Bladder microvascular endothelial cell (primary cell): ENCODE measurements at places on chromosomes 12 and 14. TPM values are rescaled to one million over a fixed set of nuclear protein-coding genes. Genes with fewer than 3 reads are reported as not detected.

Gene MYO1H
- total RNA-seq = not detected in 2 replicates

Gene TOGARAM1
- 8.9 and 20.6 TPM in 2 replicates for total RNA-seq

Gene TULP3
- total RNA-seq = 9.9 and 15.7 TPM in 2 replicates

Gene AKAP6
- total RNA-seq = 0.13 and 0.32 TPM in 2 replicates

Gene ATXN7L3B
- 13.8 and 24.9 TPM in 2 replicates for total RNA-seq

Gene SPTB
- total RNA-seq = under 0.01 and 0.06 TPM in 2 replicates

Gene POTEG
- not detected in 2 replicates for total RNA-seq

Gene PMCH
- total RNA-seq = not detected in 2 replicates

Gene ERBB3
- total RNA-seq = 0.63 TPM in 1 of 2 replicates, not detected in the other

Gene LMNTD1
- total RNA-seq = not detected in 2 replicates

Gene GPRC5D
- not detected in 2 replicates for total RNA-seq

Gene STYK1
- total RNA-seq = 6.0 and 8.4 TPM in 2 replicates

Gene ATXN3
- 50.3 and 109 TPM in 2 replicates for total RNA-seq

Gene KRT77
- not detected in 2 replicates for total RNA-seq

Gene PDE3A
- 1.3 and 2.4 TPM in 2 replicates for total RNA-seq

Gene NRL
- total RNA-seq = 0.82 and 0.97 TPM in 2 replicates

Gene APOLD1
- total RNA-seq = 15.5 and 22.0 TPM in 2 replicates

Gene IL26
- not detected in 2 replicates for total RNA-seq

Gene VDR
- under 0.01 and 0.19 TPM in 2 replicates for total RNA-seq

Gene GPATCH2L
- total RNA-seq = 25.9 and 74.3 TPM in 2 replicates

Gene GALC
- total RNA-seq = 11.8 and 17.1 TPM in 2 replicates

Gene NGB
- not detected in 2 replicates for total RNA-seq

Gene SH2B3
- total RNA-seq = 37.6 and 56.8 TPM in 2 replicates

Gene ADCY4
- 61.5 and 89.6 TPM in 2 replicates for total RNA-seq

Gene ATP5MC2
- 93.1 and 123 TPM in 2 replicates for total RNA-seq

Gene TAS2R14
- 1.3 and 4.2 TPM in 2 replicates for total RNA-seq

Gene KLRK1
- total RNA-seq = not detected in 2 replicates

Gene KRT83
- total RNA-seq = not detected in 2 replicates

Gene TOMM20L
- total RNA-seq = not detected in 2 replicates

Gene CLEC1A
- total RNA-seq = 22.3 and 28.0 TPM in 2 replicates

Gene FAM181A
- total RNA-seq = not detected in 2 replicates

Gene KRT85
- not detected in 2 replicates for total RNA-seq

Gene KRT82
- total RNA-seq = not detected in 2 replicates

Gene CDH24
- 8.7 and 10.9 TPM in 2 replicates for total RNA-seq

Gene WDR20
- 12.8 and 16.7 TPM in 2 replicates for total RNA-seq

Gene SOAT2
- total RNA-seq = not detected in 2 replicates

Gene GLIPR1L1
- not detected in 2 replicates for total RNA-seq

Gene PTPRQ
- under 0.01 TPM in 1 of 2 replicates, not detected in the other for total RNA-seq

Gene EFS
- 0.13 TPM in 1 of 2 replicates, not detected in the other for total RNA-seq

Gene RTN1
- total RNA-seq = 0.06 and 0.16 TPM in 2 replicates

Gene GNB3
- 0.44 TPM in 1 of 2 replicates, not detected in the other for total RNA-seq

Gene PLEKHH1
- total RNA-seq = 0.16 and 0.31 TPM in 2 replicates

Gene CLSTN3
- 13.1 and 41.0 TPM in 2 replicates for total RNA-seq

Gene ARHGDIB
- total RNA-seq = 86.2 and 244 TPM in 2 replicates

Gene MBD6
- total RNA-seq = 9.9 and 20.2 TPM in 2 replicates

Gene DNAJC22
- 0.16 and 0.94 TPM in 2 replicates for total RNA-seq

Gene CD69
- total RNA-seq = 0.97 and 3.7 TPM in 2 replicates

Gene ITGB7
- 0.49 TPM in 1 of 2 replicates, not detected in the other for total RNA-seq
